ENCODE measurements at places on chromosomes 2 and 18.

DNA sequence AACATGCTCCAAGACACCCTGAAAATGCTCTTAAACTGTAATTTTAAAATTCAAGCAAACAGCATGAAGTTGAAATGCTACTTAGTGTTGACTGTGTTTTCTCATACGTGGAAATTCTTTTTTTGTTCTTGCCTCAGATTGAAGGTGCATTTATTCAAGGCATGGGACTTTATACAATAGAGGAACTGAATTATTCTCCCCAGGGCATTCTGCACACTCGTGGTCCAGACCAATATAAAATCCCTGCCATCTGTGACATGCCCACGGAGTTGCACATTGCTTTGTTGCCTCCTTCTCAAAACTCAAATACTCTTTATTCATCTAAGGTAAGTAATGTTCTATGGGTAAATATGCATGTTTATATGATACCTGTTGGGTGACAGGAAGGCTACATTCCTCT, 82.7 kb downstream of the AOX1 start:
- DNase-seq: no peak

- no peak for DNase-seq
Measured at GRCh38 chr2:20737505-20737904, 70.6 kb downstream of the GDF7 start.

- DNase-seq: no peak
Measured at GRCh38 chr18:24055009-24055804, 40.7 kb downstream of the TTC39C start.

DNA sequence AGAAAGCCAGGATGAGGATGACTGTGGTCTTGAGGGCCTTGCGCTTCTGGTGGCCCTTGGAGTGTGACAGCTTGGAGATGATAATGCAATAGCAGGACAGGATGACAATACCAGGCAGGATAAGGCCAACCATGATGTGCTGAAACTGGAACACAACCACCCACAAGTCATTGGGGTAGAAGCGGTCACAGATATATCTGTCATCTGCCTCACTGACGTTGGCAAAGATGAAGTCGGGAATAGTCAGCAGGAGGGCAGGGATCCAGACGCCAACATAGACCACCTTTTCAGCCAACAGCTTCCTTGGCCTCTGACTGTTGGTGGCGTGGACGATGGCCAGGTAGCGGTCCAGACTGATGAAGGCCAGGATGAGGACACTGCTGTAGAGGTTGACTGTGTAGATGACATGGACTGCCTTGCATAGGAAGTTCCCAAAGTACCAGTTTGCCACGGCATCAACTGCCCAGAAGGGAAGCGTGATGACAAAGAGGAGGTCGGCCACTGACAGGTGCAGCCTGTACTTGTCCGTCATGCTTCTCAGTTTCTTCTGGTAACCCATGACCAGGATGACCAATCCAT, 2.7 kb downstream of the CXCR4 start:
- no peak for DNase-seq

DNA sequence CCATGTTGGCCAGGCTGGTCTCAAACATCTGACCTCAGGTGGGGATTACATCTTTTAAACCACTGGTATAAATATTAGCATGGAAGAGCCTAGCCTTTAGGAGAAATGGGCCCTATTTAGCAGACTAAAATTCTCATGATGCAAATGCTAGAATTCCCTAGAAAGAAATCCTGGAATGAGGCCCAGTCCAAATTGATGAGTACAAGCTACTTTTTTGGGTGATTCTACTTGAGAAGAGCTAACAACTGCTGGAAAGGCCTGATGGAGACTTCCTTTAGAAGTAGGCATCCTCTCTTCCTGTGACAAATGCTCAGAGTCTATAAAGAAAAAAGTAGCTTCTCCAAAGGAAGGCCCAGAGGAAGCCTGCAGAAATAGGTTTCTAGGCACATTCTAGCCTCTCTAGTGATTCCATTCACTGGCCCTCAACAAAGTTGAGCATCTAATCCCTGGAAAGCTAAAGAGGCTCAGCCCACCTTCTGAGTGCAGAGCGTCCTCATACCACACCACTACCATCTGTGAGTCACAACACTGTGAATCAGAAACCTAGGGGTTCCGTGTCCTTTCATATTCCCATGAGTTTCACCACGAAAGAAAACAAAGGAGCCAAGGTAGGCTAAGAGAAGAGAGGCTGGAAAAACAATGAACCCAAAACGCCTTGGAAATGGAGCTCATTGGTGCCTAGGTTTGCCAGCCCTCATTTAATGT, 183.1 kb downstream of the C1D start:
- no peak for DNase-seq
